Activated naive CD8-positive, alpha-beta T cell treated with anti-CD3 and anti-CD28 coated beads, Interleukin-2, amount 50 U/mL, for 24 hours (primary cell): ENCODE measurements at places on chromosomes 6 and 20.

- DNase-seq = no peak
These were observed 592 bp downstream of the SAPCD1 start for GRCh38 chr6:31762878-31763618.

DNA sequence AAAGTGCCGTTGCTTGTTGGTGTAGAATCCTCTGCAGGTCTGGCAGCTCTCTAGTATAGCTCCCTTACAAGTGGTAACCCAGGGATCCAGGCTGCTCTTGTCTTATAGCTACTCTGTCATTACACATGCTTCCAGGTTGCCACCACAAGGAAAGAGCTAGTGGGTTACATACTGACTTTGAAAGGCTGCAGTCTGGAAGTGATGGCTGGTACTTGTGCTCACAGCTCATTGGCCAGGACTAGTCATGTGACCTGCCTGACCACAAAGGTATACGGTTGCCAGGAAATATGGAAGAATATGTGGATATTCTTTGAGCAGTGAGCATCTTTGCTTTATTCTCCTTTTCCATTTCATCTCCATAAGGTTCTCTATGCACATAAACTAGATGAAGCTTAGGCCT, 46.0 kb downstream of the RREB1 start:
- DNase-seq = no peak

DNA sequence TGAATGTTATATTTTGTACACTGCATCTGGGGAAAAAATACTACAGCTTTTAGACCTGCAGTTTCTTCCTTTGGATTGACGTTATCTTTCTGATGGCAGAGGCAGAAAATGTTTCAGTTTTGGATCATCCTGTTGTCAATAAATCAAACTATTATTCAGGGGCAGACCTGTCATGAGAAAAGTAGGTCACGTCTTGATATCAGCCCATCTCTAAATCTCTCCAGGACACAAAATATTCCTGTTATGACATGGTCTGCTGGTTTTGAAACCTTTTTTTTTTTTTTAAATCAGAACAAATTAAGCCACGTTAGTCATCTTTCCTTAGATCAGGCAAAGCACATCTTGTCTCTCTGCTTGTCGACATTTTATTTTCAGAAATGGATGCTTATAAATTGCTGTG, 24.0 kb downstream of the IL20RA start:
- DNase-seq = no peak

DNA sequence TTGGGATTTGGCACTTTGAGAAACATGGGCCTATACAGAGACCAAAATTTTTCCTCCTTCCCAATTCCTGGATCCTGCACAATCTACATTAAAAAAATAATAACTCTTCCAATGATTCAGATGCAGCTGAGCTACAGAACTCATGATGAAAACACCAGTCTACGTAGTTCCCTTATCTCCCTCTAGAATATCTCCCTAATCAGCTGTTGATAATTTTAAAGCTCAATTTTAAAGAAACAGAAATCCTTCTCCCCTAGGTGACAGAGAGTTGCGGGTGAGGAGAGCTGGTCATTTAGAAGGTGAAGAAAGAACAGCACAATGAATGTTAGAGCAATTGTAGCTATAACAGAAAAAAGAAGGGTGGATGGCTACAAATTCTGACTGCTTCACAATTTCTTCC, 175.6 kb upstream of the KCNK16 start:
- no peak for DNase-seq

GRCh38 chr20:57399587-57400155, 8.5 kb downstream of the RBM38 start:
- peak; percentile 68 for DNase-seq

DNA sequence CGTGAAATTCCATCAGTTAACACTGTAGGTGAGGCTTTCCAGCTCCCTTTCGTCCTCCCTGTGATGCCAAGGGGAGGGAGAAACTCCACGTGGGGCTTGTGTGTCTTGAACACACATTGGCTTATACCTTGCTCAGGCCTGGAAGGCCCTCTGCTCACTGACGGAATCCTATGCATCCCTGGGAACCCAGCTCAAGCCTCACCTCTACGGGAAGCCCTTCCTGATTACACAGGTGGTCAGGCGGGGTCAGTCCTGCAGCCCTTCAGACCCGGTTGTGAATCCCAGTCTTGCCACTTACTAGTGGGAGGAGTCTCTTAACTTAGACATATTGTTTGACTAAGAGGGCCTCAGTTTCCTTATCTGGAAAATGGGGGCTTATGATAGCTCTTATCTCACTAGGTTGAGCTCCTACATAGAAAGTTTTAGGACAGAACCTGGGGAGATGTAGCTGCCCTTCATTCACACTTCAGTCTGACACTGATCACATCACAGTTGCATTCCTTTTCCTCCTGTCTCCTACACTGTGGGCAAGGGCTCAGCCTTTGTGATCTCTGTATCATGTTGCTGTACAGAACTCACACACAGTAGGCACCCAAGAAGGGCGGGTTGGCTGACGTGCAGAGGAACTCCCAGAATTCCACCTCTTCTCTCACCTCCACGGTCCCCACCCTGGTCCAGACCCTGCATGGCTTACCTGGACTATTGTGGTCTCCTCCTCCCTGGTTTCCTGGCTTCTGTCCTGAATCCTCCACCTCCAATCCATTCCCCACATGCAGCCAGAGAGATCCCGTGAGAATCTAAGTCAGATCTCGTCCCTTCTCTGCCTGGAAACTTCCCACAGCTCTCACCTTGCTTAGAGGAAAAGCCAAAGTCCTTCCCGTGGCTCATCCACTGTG, 129.6 kb downstream of the CEBPB start:
- no peak for DNase-seq

GRCh38 chr20:10910535-10911178, 236.9 kb upstream of the JAG1 start:
- no peak for DNase-seq

DNA sequence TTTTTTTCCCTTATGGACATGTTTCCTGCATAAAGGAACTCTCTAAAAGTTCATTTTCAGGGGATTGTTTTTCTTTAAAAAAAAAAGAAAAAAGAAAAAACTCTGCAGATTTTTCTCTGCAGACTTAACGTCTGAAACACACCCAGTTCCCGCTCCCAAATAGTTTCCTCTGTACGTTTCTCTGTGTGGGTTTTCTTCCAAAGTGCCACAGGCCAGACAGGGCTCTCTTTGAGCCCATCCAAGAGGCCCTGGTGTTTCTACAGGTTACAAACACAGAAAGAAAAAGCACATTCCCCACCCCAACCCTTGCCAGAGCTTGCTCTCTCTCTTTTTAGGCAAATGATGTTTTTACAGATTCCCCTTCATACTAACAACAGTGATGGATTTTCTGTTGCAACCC, 258.6 kb downstream of the FNDC1 start:
- DNase-seq = no peak

- peak; percentile 67 for DNase-seq
These were observed 227.6 kb upstream of the PRSS16 start for GRCh38 chr6:27019651-27020552.

DNA sequence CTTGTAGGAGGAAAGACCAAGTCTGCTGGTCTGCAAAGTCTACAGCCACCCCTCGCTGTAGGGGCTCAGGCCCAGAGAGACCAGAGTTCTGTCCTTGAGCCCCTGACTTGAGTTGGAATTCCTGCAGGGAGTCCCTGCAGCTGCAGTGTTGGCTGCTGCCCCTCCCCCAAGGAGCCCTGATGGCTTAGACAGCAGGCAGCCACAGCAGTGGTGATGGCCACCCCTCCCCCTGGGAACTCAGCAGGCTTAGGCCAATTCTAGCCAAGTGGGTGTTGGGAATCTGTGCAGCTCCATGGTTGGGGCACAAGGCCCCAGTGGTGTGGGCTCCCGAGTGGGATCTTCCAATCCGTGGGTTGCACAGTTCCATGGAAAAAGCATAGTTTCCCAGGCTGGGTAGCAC, 345.4 kb downstream of the CD109 start:
- no peak for DNase-seq

DNA sequence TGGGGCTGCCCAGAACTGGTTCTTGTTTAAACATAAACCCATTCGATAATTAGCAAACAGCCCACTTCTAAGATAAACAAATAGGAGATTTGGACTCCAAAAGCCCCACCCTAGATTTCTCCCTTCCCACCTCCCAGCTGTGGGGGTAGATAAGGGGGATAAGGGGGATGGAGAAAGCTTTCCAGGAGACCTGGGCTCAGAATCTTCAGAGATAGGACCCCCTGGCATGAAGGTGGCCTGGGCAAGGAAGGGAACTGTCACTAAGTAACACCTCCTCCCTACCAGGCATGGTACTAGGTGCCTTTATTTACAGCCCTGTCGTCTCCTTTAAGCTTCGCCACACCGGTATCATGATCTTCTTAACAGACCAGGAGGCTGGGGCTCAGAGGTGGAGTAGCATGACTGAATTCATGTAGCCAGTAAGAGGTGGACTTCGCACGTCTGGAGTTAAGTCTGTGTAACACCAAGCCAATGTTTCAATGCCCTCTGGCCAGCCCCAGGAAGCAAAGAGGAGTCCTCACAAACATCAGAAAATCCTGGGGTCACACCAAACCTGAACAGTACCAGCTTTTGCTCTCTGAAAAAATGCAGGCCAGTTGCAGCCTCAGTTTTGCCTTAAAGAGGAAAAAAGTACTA, 4.6 kb downstream of the SDC4 start:
- no peak for DNase-seq

- no peak for DNase-seq
These were observed 26.4 kb upstream of the PAQR8 start for GRCh38 chr6:52335576-52335975.

DNA sequence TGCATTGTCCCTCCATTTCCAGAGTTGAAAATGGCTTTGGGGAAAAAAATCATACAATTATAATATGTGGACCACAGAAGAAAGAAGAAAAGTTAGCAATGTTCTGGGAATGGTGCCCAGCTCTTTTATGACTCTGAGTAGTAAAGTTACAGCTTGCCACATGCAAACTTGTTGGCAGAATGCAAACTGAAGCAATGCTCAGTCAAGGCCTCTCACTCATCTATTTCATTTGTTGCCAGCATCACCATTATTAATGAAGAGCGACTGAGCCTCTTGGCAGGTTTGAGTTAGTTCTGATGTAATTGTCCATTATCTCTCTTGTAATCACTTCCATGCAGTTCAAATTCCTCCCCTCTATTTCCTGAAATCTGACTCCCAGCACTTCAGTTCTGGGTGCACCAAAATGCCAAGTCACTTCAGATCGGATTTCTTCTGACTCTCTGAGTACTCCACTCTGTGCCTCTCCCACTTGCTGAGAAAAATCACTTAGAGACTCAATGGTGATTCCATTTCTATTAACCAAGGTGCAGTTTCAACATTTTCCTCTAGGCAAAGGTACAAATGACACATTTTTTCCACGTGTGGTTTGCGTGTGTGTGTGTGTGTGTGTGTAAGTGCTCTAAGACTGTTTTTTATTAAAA, 154.4 kb upstream of the STMND1 start:
- DNase-seq = no peak

- DNase-seq = peak; percentile 13
These were observed 55.5 kb upstream of the SGK1 start for GRCh38 chr6:134373282-134373922.

DNA sequence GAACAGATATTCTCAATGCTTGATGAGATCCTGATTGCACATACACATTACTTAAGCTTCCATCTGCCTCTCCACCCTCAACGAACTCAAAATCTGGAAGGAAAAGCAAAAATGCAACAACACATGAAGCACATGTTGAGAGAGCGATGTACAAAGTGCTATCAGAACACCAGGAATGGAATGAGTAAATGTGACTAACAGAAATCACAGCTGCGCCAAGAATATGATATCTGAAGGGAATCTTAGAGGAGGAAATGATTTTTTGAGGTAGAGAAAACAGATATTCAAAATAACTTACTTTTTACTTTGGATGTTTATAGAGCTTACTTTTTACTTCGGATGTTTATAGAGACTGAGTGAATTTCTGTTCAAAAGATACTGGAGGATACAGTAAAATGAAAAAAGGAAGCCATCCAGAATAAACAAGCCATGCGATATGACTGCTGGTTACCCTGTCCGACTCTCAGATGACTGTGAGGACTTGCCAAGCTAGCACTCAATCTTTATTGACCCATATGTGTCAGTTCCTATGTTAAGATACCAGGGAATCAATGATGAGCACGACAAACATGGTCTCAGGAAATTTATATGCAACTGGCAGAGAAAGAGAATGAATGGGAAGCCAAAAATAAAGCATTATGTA, 102.0 kb downstream of the SMLR1 start:
- DNase-seq = no peak

DNA sequence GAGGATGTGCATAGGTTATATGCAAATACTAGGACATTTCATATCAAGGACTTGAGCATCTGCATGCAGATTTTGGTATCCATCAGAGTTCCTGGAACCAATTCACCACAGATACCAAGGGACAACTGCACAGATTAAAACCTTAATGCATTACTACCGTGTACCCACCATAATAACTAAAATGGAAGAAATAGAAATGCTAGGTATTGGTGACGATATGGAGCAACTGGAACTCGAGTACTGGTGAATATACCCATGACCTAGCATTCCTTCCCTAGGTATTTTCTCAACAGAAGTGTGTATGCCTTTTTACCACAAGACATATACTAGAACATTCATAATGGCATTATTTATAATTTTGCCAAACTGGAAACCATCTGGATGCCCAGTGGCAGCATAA, 18.5 kb downstream of the KCNS1 start:
- no peak for DNase-seq

- DNase-seq = no peak
These were observed 3.2 kb downstream of the RBM38 start for GRCh38 chr20:57394121-57395082.

DNA sequence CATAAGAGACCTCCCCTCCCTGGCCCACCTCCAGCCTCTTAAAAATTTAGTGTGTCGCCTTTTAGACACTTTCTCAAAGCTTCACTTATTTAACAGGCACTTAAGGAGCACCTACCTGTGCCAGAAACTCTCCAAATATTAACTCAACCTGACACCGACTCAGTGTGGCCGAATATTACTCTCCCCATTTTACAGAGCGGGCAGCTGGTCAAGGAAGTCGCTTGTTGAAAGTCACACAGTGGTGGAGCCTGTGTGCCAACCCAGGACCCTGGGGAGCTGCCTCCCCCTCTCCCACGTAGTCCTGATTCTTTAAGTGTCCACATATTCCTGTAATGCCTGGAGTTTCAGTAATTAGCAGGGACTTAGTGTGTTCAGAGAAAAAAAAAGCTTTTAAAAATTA, 1.0 kb upstream of the PMEPA1 start:
- no peak for DNase-seq

GRCh38 chr6:103769431-103769830, 1090.3 kb downstream of the HACE1 start:
- no peak for DNase-seq

DNA sequence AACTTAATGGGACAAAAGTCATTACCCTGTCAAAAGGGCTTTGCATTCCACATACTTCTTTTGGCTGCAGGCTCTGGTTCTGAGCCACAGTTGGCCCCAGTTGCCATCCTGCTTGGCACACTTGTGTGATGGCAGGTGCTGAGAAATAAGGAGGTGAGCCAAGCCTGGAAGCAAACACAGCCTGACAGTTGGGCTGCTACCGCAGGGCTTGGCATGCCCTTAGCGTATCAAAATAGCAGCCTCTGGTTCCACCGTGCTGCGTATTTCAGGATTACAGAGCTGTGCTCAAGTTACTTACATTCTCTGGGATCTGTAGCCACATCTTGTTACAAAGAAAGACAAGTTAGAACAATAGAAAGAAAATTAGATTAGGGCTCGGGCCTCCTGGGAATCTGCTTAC, 11.1 kb downstream of the MTHFD1L start:
- no peak for DNase-seq

- no peak for DNase-seq
These were observed 869 bp downstream of the COL21A1 start for GRCh38 chr6:56246541-56246880.

GRCh38 chr6:38281126-38281525, 358.6 kb downstream of the BTBD9 start:
- no peak for DNase-seq
